ENCODE measurements at places on chromosomes 2 and 18.

- no peak for DNase-seq
These were observed 274.2 kb downstream of the DYSF start for GRCh38 chr2:71727562-71727961.

- no peak for DNase-seq
These were observed 182.1 kb downstream of the ANKRD30B start for GRCh38 chr18:14930076-14930475.

DNA sequence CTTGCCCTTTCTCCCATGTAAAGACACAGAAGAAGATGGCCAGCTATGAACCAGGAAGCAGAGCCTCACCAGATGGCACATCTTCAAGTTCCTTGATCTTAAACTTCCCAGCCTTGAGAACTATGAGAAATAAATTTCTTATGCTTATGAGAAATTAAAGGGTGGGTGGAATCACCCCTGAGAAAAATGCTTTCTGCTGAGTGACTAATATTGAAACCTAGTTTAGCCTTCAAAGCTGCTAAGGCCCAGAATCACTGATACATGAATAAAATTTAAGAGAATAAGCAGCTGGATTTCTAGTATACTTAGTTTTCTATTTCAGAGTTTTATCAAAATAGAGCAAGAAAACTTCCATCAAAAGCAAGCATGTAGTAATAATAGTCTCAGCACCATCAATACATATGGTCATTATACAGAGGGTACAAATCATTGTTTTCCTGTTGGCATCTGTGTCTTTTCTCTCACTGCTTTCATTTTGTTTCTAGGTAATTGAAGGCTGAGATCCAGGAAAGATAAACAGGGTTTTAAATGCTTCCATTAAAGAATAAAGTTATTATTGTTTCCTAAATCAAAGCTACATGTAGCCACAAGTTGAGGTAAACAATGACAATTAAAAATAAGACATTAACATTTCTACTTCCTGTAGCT is 53.3 kb upstream of the COL5A2 start:
- DNase-seq, result no peak

GRCh38 chr2:73089270-73090030 is 17.9 kb upstream of the SFXN5 start:
- no peak for DNase-seq

DNA sequence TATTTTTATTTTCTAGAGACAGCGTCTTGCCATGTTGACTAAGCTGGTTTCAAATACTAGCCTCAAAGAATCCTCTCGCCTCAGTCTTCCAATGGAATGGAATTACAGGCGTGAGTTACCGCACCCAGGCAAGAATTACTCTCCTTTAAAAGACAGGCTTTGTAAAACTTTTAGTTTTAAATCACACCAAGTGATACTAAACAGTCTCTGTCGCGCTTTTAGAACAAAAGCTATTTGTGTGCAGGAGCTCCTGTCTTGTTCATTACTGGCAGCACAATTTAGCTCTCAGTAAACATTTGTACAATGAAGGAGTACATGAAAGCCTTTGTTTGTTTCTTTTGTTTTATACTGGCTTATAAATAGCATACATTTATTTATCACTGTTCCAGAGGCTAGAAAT is 1719.2 kb upstream of the PIK3C3 start:
- DNase-seq, result no peak

- no peak for DNase-seq
These were observed 86.3 kb downstream of the R3HDM1 start for GRCh38 chr2:135617501-135618015.

DNA sequence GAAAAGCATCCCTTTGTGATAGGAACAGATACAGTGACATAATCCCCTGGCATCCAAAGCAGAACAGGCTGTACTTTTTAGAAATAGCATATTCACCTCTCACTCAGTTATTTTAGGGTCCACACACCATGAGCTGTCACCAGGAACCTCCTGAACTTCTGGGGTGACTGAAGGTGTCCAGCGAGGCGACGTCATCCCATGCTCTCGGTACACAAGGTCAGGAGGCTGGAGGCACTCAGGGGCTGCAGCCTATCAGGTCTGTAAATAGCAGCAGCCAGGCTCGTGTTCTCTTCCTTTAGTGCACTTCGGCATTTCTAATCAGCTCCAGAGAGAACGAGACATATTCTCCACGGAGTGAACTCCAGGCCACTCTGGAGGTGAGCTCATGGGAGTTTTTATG is 98.3 kb downstream of the GATA6 start:
- no peak for DNase-seq

GRCh38 chr2:235494716-235495372 is 1.0 kb downstream of the AGAP1 start:
- no peak for DNase-seq

DNA sequence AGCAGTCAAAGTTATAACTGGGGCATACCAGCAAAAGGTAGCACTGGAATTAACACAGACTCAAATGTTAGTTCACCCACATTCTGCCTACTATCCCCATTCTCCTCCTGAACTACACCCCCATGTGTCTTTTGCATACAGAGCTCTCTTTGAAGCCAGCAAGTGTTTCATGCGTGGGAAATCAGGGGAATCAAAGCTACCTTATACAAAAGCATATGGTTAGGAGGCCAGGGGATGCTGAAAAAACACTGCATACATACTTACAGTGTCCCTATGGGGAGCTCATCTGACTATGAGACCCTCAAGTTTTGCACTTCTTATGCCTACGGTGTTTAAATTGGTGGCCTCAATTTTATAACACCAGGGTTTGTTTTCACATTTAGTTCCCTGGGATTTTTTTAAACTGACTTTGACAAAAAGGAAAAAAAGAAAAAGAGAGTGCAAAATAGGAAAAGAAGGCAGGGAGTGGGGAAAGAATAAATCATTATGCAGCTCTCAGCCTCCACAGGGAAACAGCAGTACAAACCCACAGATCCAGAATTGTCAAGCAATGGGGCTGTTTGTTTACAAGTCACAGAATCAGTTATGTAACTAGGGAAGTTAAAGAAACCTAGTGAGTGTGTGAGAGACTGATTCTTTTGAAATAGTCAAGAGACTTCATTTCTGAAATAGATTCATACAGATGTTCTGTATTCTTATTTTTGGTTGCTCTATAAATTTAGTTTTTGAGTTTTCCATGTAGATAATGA is 20.1 kb upstream of the PPP3R1 start:
- no peak for DNase-seq

GRCh38 chr2:172856606-172857005 is 121.0 kb downstream of the RAPGEF4 start:
- no peak for DNase-seq

DNA sequence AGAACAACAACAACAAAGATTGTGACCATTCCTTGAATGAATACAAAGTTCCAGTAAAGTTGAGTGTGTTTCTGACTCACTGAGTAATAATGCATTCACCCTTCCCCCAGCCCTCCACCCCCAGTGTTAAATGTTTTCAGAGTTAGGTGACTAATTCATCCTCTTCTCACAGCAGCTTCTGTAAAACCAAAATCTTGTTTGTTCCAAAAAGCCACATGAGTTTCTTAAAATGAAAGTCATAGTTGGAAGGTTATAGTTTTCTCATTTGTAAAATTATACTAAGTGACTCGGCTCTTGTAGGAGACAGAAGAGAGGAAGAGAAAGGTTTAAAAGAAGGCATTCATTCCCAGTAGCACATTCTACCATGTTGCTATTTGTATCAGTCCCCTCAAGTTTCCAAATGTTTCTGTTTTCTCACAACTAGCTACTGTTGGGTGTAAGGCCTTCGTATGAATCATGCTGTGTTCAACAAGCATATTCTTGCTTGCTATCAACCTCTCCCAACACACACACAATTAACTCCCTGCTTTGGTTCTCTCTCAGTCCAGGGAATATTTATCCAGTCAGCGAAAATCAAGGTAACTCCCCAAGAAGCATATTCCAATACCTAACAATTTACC is 75.3 kb downstream of the MBD2 start:
- DNase-seq, result no peak

- DNase-seq, result no peak
These were observed 181.4 kb downstream of the FAM210A start for GRCh38 chr18:13544953-13545352.

DNA sequence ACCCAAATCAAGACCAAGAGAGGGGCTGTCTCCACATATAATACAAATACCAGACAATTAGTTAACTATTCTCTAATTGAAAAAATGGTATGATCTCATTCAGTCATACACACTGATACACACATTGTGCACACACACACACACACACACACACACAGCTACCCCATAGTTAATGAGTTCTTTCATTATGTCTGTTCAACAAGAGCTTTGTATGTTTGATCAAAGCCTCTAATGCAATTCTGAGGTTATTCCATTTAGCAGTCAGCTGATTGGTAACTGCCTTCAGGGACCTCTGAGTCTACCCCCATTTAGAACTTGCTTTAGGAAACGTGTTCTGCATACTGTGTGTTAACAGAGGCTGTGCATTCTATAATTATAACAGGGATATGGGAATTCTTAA is 741.4 kb upstream of the LRRTM4 start:
- no peak for DNase-seq

DNA sequence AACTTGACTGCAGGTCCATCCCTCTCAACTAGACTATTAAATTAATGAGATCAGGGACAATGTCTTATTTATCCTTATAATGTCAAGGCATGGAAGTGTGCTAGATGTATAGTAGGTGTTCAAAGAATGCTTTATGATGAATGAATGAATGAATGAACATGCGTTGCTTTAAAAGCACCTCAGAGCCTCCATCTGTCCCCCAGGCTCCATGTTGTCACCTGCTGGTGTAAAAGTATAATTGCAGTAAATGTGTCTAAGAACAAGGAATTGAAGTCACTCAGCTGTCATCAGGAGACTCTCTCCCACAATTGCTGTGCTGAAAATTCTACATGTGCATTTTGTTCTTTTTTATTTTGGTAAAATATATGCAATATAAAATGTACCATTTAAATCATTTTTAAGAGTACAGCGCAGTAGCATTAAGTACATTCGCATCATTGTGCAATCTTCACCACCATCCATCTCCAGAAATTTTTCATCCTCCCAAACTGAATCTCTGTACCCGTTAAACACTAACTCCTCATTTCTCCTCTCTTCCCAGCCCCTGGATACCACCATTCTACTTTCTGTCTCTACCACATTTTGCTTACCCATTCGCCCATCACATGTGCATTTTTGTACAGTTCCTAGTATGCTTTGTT is 52.6 kb downstream of the GNAL start:
- DNase-seq, result no peak

- DNase-seq, result no peak
These were observed 7.7 kb downstream of the MDH1 start for GRCh38 chr2:63596401-63596883.

GRCh38 chr18:35189510-35189909 is 51.3 kb upstream of the ZNF397 start:
- DNase-seq, result no peak

DNA sequence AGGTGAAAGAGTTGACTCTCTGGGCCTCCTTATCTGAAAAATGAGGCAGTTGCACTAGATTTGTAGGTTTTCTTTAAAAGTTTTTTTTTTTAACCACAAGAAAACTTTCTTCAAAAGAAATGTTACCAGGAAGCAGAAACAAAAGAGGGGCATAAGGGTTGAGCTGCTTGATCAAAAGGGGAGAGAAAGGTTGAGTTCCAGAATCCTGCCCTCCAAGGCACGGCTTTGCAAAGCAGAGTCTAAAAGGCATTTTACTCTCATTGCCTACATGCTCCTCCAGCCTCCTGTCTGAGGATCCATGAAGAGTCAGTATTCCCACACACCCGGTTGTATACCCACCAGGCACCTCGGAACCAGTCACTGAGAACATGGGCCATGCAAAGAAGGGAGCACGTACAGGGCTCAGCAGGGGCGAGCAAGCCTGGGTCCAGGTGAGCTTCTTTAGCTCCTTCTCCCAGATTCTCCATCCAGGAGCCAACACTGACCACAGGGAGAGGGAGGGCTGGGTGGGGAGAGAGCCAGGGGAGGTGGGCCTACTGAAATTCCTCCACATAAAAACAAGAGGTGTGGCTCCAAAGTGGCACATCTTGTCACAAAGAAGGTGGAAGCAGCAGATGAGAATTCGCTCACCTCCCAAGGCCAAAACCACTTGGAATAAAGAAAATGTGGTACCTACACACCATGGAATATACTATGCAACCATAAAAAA is 116.0 kb upstream of the EPC2 start:
- DNase-seq, result no peak

- DNase-seq, result no peak
These were observed 25.2 kb downstream of the CASP8 start for GRCh38 chr2:201285499-201285898.

GRCh38 chr2:241020201-241020600 is 21.8 kb downstream of the SNED1 start:
- DNase-seq, result no peak

GRCh38 chr2:204486805-204487204 is 58.5 kb upstream of the PARD3B start:
- DNase-seq, result no peak

DNA sequence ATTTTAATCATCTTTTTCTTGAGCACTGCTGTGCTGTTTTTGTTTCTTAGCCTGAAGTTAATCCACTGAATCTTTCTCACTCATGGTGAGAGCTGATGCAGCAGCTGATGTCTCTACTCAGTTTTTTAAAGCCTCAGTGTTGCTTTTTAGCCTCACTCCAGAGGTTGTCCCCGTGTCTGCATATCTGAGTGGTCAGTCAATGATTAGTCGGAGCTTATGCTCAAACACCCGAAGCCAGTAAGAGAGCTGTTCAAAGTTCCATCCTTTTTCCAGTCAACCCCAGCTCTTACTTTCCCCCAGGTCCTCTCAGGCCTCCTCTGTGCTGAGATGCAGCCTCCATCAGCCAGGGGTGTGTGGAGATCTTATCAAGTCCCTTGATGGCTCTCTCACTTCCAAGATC is 81.1 kb downstream of the MBOAT2 start:
- no peak for DNase-seq

DNA sequence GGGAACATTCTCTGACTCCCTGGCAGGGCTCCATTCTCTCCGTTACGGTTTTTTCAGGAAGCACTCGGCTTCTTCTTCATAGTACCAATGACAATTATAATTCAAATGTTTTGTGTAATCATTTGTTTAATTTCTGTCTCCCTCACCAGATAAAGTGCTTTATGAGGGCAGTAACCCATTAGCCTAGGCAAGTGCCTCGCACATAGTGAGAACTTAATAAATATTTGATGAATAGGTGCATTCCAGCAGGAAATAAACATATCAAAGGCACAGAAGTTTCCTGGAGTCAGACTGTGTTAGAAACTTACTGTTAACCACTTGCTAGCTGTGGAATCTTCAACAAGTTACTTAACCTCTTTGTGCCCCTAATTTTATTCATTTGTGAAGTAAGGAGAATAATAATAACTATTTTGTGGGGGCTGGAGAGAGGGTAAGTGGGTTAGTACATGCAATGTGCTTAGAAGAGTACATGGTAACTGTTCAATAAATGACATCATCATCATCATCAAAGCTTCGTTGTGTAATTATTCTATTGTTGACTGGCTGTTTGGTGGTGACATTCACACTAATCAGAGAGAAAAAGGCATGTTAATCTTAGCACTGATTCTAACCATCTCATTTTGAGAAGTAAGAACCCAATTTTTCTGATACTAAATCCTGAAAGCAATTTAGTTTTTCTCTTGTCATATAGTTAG is 352.3 kb downstream of the INSIG2 start:
- no peak for DNase-seq

GRCh38 chr2:230230087-230230486 is 4.6 kb downstream of the SP140 start:
- DNase-seq, result no peak

- no peak for DNase-seq
These were observed 98.1 kb upstream of the CDC42EP3 start for GRCh38 chr2:37769551-37769950.
